ENCODE measurements at places on chromosomes 12 and 14. TPM values are rescaled to one million over a fixed set of nuclear protein-coding genes. Genes with fewer than 3 reads are reported as not detected.

DNA sequence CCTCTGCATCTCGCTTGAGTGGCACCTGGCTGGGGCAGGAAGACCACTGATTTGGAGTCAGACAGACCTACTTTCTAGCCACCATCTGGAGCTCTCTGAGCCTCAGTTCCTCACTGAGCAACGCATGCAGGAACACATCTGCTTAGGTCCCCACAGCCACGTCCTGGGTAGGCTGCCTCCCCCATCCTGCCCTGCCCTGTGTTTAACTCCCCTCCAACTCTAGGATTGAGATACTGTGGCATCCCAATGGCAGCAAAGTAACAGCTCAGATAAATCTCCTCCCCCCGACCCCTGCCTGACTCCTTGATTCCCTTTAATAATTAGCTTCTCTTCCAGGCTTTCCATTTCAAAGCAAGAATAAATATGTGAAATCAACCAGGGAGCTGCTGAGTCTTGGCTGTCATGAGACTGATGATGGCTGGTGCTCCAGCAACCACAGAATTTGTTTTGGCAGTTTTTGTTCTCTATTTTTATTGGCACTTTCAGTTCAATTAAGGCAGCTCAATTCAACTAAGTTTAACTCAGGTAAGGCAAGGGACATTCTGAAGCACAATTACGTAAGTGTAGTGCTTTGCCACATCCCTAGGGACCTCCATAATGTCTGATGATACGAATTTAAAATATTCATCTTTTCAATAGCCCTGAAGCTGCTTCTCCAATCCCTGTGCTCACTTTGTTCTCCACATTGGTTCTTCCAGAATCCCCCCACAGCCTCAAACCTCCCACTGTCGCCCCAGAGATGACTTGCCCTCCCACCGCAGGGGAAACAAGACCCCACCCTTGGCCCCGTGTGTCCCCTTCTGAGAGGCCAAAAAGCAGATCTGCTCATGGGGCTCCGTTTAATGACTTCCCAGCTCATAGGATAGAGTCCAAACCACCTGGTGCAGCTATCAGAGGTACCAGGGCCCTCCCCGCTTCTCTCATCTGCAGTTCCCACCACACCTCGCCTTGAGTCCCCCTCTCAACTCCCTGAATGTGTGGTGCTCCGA lies 58.2 kb downstream of the ESR2 start:
- H3K27ac ChIP-seq: no peak overlapping the region
- no peak for DNase-seq
- no peaks in the 10 kb centered on the region for H3K27me3 ChIP-seq
- no peaks in the 10 kb centered on the region for H3K4me1 ChIP-seq
- H3K36me3 ChIP-seq: peaks cover 6% of the 10 kb centered on the region
- H3K4me3 ChIP-seq: no peak overlapping the region

DNA sequence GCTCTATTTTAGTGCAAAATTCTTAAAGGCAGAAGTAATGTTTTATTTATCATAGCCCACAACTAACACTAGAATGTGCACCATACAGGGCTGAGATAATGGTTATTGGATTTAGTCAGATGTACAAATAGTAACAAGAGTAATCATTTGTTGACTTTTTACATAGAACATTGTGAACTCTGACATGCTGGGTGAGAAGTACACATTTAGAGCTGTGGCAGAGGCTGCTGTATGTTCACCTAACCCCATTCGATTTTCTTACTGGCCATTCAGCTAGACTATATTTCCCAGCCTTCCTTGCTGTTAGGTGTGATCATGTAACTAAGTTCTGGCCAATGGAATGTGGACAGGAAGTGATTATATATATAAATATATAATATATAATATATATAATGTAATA lies 89.1 kb downstream of the DRAM1 start:
- no peaks in the 10 kb centered on the region for H3K4me1 ChIP-seq
- no peak overlapping the region for H3K27ac ChIP-seq
- no peak overlapping the region for H3K4me3 ChIP-seq
- H3K27me3 ChIP-seq: no peaks in the 10 kb centered on the region

- no peaks in the 10 kb centered on the region for H3K27me3 ChIP-seq
- no peaks in the 10 kb centered on the region for H3K4me1 ChIP-seq
- H3K27ac ChIP-seq: no peak overlapping the region
- H3K36me3 ChIP-seq: no peaks in the 10 kb centered on the region
- DNase-seq: no peak
Measured at GRCh38 chr14:54664961-54665360, 98.0 kb downstream of the SAMD4A start.

GRCh38 chr12:89721291-89721987 lies 12.8 kb upstream of the ATP2B1 start:
- H3K4me1 ChIP-seq: no peaks in the 10 kb centered on the region
- no peak overlapping the region for H3K27ac ChIP-seq
- no peaks in the 10 kb centered on the region for H3K27me3 ChIP-seq
- DNase-seq: no peak

DNA sequence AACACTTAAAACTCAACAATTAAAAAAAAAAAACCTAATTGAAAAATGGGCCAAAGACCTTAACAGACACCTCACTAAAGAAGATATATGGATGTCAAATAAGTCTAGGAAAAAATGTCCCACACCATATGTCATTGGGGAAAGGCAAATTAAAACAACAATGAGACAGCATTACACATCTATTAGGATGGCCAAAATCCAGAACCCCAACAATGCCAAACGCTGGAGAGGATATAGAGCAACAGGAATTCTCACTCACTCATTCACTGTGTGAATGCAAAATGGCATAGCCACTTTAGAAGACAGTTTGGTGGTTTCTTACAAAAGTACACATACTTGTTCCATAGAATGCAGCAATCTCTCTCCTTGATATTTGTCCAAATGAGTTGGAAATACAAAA lies 173.7 kb downstream of the SLC25A21 start:
- H3K4me1 ChIP-seq: no peaks in the 10 kb centered on the region
- no peak overlapping the region for H3K27ac ChIP-seq
- H3K4me3 ChIP-seq: no peak overlapping the region

DNA sequence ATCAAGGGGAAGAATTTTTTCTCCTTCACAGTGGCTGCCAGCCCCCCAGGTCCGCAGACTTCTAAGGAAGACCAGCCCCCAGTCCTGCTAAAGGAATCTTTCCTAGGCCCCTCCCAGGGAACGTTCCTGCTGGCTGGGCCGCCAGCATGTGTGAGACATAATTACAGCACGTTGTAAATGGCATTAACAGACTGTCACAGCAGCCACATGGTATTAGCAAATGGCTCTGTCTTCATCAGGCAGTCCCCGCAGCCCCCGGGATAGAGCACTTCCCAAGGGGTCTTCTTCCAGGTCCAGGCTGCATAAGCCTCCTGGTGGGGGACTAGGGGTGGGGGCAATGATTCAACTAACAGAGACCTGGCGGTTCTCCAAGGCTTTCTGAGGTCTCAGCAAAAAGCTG lies 34.9 kb upstream of the FAM222A start:
- no peak overlapping the region for H3K4me3 ChIP-seq
- no peaks in the 10 kb centered on the region for H3K27me3 ChIP-seq
- no peaks in the 10 kb centered on the region for H3K36me3 ChIP-seq
- no peak overlapping the region for H3K27ac ChIP-seq

- H3K36me3 ChIP-seq: peaks cover 4% of the 10 kb centered on the region
- DNase-seq: no peak
- H3K4me1 ChIP-seq: no peaks in the 10 kb centered on the region
- H3K4me3 ChIP-seq: no peak overlapping the region
- no peak overlapping the region for H3K27ac ChIP-seq
Measured at GRCh38 chr14:83988275-83988674, 1541.7 kb upstream of the FLRT2 start.

DNA sequence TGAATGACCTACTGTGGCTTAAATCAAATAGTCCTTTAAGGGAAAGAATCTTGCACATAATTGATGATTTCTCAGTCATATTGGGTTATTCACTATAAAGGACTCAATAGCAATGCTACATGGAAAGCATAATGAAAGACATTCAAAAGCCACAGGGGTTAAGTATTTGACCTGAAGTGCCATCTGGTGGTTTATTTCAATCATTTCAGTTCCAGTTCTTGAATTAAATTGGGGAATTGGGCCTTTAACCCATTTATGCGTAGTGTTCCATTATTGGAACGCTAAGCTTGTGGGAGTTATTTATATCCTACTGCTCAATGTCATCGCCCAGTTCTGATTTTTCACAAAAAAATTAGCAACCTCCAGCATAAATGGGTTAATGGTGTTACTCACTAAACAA lies 41.3 kb upstream of the C12orf71 start:
- H3K4me1 ChIP-seq: no peaks in the 10 kb centered on the region
- no peaks in the 10 kb centered on the region for H3K36me3 ChIP-seq
- H3K27ac ChIP-seq: no peak overlapping the region
- DNase-seq: no peak
- no peaks in the 10 kb centered on the region for H3K27me3 ChIP-seq

DNA sequence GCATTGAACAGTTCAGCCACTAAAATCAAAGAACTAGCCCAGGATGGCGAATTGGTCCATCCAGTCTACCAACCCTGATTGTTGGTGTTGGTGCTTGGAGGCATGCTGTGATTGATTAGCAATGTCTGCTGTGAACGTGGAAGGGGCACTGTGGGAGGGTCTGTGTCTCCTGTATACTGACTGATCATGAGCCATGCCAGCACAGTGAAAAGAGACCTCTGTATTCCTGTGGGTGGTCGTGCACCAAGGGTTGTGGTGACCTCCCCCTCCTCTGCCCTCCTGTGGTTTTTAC lies 63.0 kb upstream of the DLK1 start:
- no peak overlapping the region for H3K27ac ChIP-seq
- DNase-seq: no peak
- H3K4me3 ChIP-seq: no peak overlapping the region
- no peaks in the 10 kb centered on the region for H3K36me3 ChIP-seq

DNA sequence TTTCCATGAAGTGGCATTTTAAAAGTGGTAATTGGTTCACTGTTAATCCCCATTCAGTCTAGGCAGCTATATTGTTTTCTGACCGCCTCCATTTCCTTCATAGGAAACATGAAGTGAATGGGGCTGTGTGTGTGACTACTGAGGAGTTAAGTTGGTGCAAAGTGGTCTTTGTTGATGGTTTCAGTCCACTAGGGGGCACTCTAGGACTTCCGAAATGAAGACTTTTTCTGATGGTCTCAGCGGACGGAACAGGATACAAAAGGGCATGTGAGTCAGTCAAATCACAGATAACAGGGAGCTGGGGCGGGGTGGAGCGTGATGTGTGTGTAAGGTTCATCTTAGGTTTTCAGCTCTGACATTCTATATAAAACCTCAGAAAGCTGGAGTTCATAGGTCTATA lies 240.1 kb upstream of the OR4E1 start:
- no peaks in the 10 kb centered on the region for H3K36me3 ChIP-seq
- H3K4me1 ChIP-seq: no peaks in the 10 kb centered on the region
- H3K4me3 ChIP-seq: no peak overlapping the region
- peak; percentile 85 for DNase-seq
- no peak overlapping the region for H3K27ac ChIP-seq
- no peaks in the 10 kb centered on the region for H3K27me3 ChIP-seq

DNA sequence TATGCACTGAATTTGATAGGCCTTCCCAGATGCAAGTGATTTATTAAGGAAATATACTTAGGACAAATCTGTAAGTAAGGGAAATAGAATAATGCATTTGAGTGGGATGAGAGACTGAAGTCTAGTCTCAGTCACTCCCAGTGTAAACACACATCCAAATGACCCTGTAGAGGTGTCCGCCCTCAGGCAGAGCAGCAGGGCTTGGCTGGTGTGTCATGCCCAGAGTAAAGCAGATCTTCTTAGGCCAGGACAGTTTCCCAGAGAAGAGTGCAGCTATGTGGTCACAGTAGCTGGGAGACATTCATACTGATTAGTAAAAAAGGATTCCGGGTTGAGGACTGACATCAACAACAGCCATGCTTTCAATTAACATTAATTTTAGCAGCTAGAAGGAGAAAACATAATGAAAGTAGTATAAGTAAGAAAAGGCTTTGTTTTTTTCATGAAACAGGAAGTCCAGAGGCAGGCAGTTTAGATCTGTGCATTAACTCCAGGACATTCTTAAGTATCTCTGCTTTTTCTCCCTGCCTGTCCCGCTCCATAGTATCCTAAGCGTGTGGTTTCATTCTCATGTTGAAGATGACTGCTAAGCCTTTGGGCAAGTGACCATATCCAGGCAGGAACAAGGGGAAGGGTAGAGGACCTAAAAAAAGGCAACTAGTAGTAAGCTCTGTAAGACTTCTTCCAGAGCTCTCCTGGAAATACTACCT lies 35.7 kb downstream of the CNTN1 start:
- no peak for DNase-seq
- no peaks in the 10 kb centered on the region for H3K4me1 ChIP-seq
- H3K27me3 ChIP-seq: no peaks in the 10 kb centered on the region
- no peaks in the 10 kb centered on the region for H3K36me3 ChIP-seq
- H3K4me3 ChIP-seq: no peak overlapping the region
- no peak overlapping the region for H3K27ac ChIP-seq

DNA sequence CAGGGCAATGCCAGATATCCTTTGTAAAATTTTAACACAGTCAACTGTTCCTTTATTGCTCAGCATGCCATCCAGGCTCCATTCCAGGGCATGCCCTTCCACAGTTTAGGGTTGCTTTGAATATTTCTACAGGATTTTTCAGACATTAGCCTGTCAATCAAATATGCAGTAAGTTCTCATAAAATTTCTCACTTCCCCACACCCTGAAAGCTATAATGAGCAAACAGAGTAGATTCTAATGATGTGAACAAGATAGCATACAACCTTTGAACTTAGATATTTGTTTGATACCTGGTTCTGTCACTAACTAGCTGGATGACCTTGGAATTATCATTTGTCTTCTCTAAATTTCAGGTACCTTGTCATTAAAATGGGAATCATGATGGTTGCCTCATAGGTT lies 251.2 kb downstream of the SYT1 start:
- H3K4me3 ChIP-seq: no peak overlapping the region
- no peaks in the 10 kb centered on the region for H3K36me3 ChIP-seq
- H3K4me1 ChIP-seq: peaks cover 3% of the 10 kb centered on the region
- no peak for DNase-seq
- H3K27ac ChIP-seq: no peak overlapping the region

- no peak overlapping the region for H3K27ac ChIP-seq
- no peak overlapping the region for H3K4me3 ChIP-seq
- H3K4me1 ChIP-seq: no peaks in the 10 kb centered on the region
- peaks cover 6% of the 10 kb centered on the region for H3K36me3 ChIP-seq
- no peak for DNase-seq
Measured at GRCh38 chr14:58690801-58691516, 53.2 kb downstream of the DACT1 start.

- H3K36me3 ChIP-seq: no peaks in the 10 kb centered on the region
- no peak for DNase-seq
- H3K4me3 ChIP-seq: no peak overlapping the region
- no peaks in the 10 kb centered on the region for H3K27me3 ChIP-seq
Measured at GRCh38 chr14:25933731-25934130, 664.1 kb downstream of the NOVA1 start.

CS gene
- 253 TPM for total RNA-seq

IL22 gene
- not detected for total RNA-seq

FAM216A gene
- total RNA-seq: 18.1 TPM

TMCC3 gene
- total RNA-seq: 0.87 TPM

CCNB1IP1 gene
- 165 TPM for total RNA-seq

ZNF385A gene
- 5.7 TPM for total RNA-seq
